MCF 10A (cell line): ENCODE measurements at places on chromosomes 16 and 17. TPM values are rescaled to one million over a fixed set of nuclear protein-coding genes. Genes with fewer than 3 reads are reported as not detected.

CCDC200 gene
- not detected in 2 replicates for total RNA-seq

ANKRD40CL gene
- not detected in 2 replicates for total RNA-seq

OR1F1 gene
- not detected in 2 replicates for total RNA-seq

LPCAT2 gene
- total RNA-seq, result 10.7 and 11.7 TPM in 2 replicates

TEDC2 gene
- 3.5 and 6.9 TPM in 2 replicates for total RNA-seq

AGRP gene
- total RNA-seq, result not detected in 2 replicates

GPRC5B gene
- total RNA-seq, result not detected in 2 replicates

GRCh38 chr16:2751577-2752034 is 832 bp upstream of the SRRM2 start:
- no peak for DNase-seq

GRCh38 chr17:652314-652713 is 62.3 kb downstream of the VPS53 start:
- DNase-seq, result no peak

GRCh38 chr16:48129926-48130325 is 25.9 kb downstream of the ABCC12 start:
- no peak for DNase-seq

GRCh38 chr16:64991001-64991400 is 130.9 kb downstream of the CDH11 start:
- DNase-seq, result no peak

DNA sequence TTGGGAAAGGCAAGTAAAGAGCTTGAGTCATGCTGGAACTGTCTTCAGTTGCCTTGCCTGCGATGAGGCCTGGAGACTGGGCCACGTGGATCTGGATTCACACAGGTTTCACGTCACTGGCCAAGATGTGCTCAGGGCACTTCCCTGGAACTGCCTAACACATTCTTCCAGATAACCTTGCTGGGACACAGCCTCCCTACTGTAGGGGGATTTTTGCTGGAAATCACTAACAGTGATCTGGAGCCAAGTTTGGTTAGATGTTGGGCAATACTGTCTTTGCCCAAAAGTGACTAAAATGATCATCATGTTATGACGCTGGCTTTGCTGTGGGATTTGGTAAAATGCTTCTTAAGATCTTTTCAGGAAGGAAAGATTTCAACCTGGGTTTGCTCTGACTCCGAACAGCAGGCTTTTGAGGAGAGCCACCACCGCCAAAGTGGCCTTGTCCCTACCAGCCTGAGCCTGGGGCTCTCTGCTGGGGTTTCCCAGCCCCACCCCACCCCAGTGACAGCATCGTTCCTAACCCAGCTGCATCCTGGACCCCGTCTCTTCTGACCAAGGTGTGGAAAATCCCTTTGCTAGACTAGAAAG is 14.7 kb downstream of the C1QTNF1 start:
- DNase-seq, result peak; percentile 98

DNA sequence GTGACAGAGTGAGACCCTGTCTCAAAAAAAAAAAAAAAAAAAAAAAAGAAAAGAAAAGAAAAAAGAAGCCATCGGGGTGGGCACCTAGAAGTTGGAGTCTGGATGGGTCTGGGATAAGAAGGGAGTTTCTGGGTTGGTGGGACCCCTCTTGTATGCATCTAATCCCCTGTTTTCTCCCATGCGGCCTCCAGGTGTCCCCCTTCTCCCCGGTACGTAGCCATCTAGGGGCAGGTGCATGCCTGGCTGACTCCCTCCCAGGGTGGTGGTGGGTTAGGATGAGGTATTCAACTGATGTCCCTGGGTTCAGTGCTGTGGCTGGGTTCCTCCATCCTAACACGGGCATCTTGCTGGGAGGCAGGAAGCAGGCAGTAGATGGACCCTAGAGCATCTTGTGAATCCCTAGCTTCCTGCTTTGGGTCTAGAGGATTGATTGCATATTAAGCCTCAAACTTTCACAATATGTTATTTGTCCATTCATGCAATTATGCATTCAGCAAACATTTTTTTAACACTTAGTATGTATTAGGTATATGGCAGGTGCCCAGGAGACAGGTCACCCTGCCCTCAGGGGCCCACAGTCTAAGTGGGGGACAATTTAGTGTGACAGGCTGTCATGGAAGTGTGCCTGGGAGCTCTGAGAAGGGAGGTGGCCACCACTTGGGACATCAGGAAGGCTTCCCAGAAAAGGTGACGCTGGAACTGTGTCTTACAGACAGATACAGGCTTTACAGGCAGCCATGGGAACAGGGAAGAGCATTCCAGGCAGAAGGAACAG is 13.1 kb downstream of the FMNL1 start:
- DNase-seq, result no peak

DNA sequence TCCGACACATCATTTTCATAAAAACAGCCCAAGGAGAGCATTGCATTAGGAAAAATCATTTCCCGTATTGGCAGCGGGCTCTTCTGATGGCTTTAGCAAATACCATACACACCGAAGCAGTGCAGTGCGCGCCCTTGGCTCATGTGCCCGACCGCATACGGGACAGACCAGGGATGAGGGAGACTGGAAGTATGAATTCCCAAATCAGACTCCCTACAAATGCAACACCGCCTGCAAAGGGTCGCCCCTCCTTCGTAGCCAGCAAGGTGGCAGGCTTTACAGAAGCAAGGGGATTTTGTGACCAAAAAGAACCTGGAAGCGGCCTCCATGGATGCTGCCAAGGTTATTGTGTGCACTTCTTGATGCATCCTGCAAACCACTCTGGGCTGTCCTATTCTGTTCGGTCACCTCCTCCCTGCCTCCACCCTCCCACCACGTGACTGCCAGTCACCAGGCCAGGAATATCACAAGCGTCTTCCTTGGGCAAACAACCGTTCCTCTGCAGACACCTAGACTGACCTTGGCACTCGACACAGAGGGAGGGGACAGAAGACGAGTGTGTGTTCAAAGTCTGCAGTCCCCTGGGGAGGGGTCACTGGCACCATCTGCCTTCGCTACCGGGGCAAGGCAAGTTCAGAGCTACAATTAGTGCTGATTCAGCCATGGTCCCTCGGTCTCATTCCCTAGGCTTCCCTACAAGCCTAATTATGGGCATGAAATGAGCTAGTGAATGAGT is 460.4 kb downstream of the SLC39A11 start:
- DNase-seq, result no peak

DNA sequence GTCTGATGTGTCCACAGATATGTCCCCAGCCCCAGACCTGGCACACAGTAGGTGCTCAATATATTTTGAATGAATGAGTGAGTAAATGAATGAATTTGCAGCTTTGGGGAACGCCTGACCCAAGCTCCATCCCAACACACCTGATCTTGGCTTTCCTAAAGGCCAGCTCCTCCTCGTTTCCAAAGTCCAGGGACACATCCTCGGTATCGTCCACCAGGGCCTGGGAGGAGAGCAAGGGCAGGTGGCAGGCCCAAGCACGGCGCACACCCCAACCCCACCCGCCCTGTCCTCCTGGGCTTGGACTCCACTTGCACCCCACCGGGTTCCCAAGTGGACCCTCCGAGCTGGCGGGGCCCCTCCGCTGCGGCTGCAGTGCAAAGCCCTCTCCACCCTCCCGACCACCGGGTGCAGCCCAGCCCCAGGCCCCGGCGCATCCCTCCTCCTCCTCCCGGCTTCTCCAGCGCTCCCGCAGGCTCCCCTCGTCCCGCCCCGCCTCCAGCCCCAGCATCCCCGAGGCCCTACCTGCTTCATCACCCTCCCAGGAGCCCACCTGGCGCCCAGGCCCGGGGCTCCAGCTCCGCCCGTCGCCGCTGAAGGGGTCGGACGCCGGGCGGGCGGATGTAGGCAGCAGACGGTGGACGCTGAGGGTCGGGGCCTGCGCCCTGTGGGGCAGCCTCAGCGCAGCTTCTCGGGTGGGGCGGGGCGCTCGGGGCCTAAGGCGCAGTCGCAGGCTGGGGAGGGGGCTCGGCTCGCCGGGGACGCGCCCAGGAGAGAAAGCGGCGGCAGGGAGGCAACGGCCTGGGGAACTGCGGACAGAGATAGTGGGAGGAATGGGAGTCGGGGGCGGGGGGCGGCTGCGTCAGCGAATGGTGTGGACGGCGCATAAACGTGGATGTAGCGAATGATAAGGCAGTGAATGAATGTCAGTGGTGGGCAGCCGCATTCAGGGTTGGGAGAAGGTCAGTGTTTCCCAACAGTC is at the start of gene TVP23A:
Gene TVP23A, minus strand, starts transcription at position 832 of the 979 bp plus-strand sequence. Its CDS starts 301 bp downstream, at position 531.
- no peak for DNase-seq

- no peak for DNase-seq
Measured at GRCh38 chr16:85603203-85603755, 9.8 kb upstream of the GSE1 start.

DNA sequence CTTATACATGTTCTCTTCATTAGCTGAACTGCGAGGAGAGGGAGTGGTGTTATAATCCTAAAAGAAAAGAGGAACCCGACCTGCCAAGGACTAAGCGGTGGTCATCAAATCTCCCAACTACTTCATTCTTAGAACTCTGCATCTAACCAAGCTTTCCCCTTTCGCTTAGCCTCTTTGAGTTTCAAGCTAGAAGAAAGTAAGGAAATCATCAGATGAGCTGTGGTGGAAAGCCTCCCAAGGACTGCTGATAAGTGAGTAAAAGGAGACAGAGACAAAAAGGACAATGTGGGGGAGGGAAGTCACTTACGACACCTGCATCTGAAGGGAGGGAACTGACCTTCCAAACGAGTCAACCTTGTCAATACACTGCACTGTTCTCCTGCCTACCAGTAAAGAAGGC is 121.3 kb downstream of the TRIM37 start:
- no peak for DNase-seq

- DNase-seq, result peak; percentile 52
Measured at GRCh38 chr16:51327001-51327400, 175.9 kb upstream of the SALL1 start.

DNA sequence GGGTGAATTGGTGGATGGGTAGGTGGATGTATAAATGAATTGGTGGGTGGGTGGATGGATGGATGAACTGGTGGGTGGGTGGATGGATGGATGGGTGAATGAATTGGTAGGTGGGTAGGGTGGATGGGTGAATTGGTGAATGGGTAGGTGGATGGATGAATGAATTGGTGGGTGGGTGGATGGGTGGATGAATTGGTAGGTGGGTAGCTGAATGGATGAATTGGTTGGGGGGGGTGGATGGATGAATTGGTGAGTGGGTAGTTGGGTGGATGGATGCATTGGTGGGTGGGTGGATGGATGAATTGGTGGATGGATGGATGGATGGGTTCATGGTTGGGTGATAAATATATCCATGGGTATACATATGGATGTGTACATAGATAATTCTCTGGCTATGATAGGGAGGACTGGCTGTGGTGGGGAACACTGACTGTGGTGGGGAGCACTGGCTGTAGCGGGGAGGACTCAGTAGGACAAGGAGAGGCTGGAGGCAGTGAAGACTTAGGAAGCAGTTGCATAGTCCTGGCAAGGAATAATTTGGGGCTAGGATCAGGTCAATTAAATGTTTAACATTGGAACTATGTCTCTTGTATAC is 54.4 kb downstream of the ABCC1 start:
- no peak for DNase-seq

DNA sequence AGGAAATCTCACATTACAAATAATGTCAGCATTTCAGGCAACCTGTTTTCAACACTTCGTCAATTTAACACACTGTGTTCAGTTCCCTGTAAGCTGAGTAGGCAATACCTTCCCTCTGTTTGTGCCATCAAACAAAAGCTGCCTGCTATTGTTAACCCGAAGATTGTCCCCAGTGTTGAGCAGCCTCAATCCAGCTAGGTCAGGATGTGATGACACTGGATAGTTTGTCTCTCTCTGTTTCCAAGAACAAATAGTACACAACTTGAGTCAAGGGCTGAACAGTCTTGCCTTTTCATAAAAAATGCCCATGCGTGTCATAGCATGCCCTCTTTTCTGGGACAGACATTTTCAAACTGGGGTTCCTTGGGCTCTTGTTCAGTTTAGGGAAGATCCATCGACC is 36.4 kb downstream of the HSD17B2 start:
- DNase-seq, result peak; percentile 57

DNA sequence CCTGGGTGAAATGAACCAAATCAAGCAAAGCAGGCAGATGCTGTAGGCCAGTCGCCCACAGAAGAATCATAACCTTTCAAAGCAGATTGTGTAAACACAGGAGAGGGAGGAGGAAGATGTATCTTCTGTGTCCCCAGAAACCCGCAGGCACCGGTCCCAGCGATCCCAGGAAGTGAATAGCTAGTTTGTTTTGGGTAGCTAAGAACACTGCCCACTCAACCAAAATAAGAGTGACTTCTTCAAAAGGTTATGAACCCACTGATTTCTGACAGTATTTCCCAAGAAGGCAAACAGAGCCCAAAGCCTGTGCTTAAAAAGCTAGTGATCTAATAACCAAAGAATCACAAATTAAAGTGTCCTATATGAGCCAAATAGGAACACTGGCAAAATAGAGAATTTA is 67.8 kb downstream of the GRIN2A start:
- no peak for DNase-seq

- no peak for DNase-seq
Measured at GRCh38 chr17:40363111-40363827, 1.3 kb downstream of the GJD3 start.

DNA sequence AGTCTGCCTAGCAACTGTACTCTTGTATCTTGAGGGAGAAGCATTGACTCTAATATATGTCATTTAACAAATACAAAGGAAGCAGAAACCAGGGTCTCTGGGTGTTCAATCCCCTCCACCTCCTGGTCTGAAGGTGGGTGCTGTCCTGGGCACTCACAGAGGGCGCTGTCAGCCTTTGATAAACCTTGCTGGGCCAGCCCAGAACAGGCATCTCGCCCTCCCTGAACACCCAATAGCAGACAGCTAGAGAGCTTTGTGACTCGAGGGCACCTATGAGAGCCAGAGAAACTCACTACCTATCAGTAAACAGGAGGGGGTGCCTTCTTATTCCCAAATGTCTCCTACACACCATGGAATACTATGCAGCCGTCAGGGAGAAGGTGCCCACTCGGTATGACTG is 6.4 kb upstream of the PIPOX start:
- no peak for DNase-seq

- peak; percentile 70 for DNase-seq
Measured at GRCh38 chr17:58577696-58578095, 63.3 kb upstream of the MTMR4 start.

- no peak for DNase-seq
Measured at GRCh38 chr16:3643095-3643730, 11.3 kb upstream of the DNASE1 start.
